ENCODE measurements at places on chromosomes 4 and X.

DNA sequence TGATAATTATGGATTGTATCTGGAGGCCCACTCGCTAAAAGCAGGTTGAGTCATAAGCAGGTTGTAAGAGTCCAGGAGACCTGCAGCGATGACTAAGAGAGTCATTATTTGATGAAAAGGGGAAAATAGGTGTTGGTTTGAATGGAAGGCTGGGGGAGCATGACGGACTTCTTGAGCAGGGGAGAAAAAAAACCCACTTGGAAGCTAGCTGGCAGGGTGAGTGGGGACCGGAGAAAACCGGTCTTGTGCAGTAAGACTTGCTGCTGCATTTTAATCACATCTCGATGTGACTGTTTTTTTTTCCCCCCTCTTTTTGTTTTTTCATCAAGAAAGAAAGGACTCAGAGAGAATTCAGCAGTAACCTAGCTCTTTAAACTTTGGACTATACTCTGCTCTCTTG, 90.0 kb downstream of the IGSF1 start:
- DNase-seq: no peak

- no peak for DNase-seq
Observed at GRCh38 chrX:83145876-83146275, 362.2 kb upstream of the POU3F4 start.

- no peak for DNase-seq
Observed at GRCh38 chrX:18966624-18967023, 17.3 kb downstream of the PHKA2 start.

- no peak for DNase-seq
Observed at GRCh38 chr4:122728856-122729255, 3.6 kb upstream of the BBS12 start.

DNA sequence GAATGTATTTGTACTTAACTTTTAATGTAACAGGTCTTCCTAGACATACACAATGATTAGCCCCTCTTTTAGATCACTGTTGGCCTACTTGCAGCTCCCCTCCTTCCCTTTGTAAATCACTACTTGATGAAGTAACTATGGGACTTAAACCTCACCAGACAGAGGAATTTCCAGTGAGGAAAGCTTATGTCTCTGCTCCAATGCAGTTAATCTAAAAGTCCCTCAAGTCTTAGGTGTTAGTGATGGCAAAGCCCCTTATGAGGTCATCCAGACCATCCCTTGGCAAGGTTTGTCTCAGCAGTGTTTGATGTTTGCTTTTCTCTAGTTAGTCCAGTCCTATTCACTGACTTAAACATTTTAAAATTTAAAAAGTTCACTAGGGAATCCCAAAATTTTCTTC, 877.3 kb upstream of the INTU start:
- no peak for DNase-seq

DNA sequence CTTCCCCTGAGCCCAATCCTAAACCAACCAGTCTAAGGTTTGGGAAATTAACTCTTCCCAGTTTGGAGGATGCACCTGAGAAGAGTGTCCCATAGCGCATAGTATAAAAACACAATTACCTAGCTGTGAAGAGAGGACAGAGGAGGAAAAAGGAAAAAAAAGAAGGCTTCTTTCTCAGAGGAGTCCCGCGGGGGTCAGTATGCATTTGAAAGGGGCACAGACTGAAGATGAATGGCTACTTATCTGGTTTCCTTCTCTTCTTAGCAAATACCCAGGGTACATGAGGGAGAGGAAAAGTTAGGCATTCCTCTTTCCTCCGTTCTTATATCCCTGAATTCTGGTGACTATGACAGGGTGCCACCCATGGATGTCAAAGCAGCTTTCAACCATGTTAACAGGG, 96.9 kb downstream of the TMEM47 start:
- DNase-seq: no peak

DNA sequence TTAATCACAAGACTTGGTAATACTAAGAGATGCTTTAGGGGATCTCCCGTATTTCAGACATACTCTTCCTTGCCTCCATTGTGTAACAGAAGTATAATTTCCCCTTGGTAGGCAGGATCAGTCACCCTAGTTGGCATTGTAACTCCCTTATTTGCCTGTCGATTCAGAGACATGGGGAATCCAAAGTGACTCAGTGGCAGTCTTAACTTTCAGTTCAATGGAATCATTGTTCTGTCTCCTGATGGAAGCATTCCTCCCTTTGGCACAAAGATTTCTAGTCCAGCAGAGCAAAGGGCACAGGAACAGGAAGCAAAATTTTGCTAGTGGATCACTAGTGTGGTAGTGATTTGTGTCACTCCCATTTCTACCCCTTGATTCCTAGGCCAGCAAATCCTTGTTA, 80.4 kb downstream of the DCUN1D4 start:
- DNase-seq: no peak

- no peak for DNase-seq
Observed at GRCh38 chr4:88765729-88766128, 68.1 kb upstream of the NAP1L5 start.

- DNase-seq: no peak
Observed at GRCh38 chrX:111101580-111101979, 5.6 kb downstream of the PAK3 start.
